RPMI7951 (cell line): ENCODE measurements at places on chromosomes 11 and 22. TPM values are rescaled to one million over a fixed set of nuclear protein-coding genes. Genes with fewer than 3 reads are reported as not detected.

The HOATZ gene
- total RNA-seq, result not detected in 2 replicates

DNA sequence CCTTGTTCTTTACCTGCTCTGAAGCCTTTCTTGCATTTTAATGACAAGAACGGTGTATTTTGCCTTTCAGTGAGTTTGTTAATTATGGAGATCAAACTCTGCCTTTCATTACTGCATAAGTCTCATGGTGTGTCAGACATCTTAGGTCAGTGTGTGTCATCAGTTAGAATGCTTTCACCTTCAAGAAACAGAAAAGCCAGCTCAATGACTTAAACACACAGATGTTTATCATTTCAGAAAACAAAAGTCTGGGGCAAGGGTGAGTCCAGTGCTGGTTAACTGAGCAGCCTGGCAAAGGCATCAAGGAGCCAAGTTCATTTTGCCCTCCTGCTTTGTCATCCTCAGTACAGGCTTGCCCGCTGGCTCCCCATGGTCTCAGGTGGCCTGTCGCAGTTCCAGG lies 54.5 kb downstream of the PACS1 start:
- peak; percentile 60 for DNase-seq

GRCh38 chr11:101397979-101398378 lies 185.8 kb downstream of the TRPC6 start:
- no peak for DNase-seq

DNA sequence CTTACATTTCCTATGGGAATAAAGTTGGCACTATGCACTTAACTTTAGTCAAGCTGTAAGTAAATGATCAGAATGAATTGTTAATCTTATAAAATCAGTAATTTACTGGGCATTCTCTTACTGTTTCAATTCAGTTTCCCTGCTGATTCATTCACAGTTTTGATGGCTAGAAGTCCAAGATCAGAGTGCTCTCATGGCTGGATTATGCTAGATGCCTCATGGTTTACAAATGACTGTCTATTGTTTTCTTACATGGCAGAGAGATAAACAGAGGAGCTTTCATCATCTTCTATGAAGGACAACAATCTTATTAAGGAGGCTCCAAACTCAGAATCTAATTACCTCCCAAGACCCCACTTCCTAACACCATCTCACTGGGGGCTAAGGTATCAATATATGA lies 135.1 kb upstream of the CARD18 start:
- no peak for DNase-seq
